Activated T-helper 1 cell treated with Interleukin-2 at 50 U/mL for 16 hours (primary cell): ENCODE measurements at places on chromosomes 6 and 20.

GRCh38 chr6:113293423-113293740, 563.8 kb upstream of the MARCKS start:
- DNase-seq, result no peak

DNA sequence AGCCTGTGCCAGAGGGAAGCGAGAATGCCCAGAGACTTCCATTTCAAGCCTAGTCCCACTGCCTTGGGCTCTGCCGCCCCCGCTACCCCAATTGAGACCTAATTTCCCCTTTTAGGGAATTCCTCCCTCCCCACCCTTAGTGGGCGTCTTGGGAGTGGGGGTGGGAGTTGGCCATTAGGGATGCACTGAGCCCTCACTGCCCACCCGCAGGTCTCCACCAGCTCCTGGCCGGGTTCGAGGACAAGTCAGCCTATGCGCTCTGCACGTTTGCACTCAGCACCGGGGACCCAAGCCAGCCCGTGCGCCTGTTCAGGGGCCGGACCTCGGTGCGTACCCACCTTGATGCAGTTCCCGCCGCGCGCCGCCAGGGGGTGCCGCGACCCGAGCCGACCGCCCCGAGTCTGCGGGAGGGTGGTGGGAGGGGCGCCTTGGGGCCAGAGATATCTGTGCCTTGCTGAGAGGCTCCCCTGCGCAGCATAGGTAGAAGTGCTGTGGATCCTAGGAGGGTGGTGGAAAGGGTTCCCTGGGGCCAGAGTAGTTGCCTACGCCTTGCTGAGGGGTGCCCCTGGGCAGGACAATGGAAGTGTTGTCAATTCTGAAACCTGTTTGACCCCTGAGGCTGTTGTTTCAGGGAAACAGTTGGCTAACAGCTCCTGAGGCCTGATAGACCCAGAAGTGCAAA, 9.2 kb downstream of the ITPA start:
- DNase-seq, result peak; percentile 62

DNA sequence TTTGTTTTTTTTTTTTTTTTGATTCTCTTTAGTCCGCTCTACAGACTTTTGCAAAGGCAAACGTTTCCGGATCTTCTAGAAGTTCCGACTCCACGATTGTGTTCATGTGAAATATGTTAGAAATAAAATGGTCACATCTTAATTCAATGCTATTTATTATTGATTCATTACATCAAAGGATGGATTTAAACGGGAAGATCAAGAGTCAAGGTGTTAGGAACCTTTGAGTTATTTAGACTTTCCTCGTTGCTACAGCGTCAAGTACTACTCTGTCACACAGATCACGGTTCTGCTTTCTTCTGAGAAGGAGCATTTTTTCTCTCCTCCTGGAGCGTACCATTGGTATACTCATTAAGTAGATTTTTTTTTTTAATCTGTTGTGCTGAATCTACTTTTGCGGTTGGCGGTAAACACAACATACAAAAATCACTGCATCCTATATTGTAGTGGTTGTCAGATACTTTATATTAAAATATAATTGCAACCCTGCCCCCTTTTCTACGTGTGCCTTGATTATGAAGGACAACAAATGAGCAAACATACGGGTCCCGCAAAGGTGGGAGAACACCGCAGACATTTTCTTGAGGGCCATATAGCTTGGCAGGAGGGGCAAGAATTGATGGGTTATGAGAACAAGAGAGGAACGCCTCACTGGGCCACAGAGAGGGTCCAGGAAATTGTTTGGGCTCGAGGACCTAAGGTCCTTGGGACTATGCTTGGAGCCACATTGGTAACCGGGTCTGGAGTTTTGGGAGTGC, 17.5 kb downstream of the HMGN4 start:
- no peak for DNase-seq

DNA sequence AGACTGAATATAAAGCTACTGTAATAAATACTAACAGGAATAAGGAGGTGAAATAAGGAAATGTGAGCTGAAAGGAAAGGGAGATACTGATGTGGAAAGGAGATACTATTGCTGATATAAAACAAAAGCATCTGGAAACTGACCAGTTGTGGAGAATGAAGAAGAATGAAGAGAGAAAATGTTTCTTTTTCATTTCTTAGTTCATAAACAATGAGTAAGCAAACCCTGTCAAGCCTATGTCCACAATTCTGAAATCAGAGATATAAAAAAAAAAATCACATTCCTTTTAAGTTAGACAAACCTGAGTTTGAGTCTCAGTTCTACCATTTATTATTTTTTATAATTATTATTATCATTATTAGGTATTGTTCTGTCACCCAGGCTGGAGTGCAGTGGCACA, 121.6 kb upstream of the GJE1 start:
- DNase-seq, result no peak

- DNase-seq, result no peak
Observed at GRCh38 chr20:56427797-56428196, 15.7 kb downstream of the CASS4 start.

- DNase-seq, result no peak
Observed at GRCh38 chr20:41664584-41664983, 46.4 kb upstream of the CHD6 start.

DNA sequence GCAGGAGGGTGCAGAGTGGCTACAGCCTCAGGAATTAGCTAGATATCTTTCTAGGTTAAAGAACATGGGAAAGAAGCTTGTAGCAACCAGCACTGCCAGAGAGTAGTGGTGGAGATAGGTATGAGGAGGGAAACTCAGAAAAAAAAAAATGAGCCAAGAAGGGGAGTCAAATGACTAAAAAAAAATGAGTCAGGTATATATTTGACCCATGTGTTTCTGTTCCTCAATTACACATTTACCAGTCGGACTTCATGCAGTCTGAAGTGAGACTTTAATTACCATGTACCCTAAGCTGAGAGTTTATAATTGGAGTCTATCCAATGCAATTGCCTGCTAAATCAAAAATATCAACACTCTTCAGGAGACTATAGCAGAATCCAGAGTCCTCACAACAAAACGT, 964.6 kb downstream of the HACE1 start:
- no peak for DNase-seq

GRCh38 chr6:67615796-67616195, 1019.3 kb upstream of the ADGRB3 start:
- no peak for DNase-seq

DNA sequence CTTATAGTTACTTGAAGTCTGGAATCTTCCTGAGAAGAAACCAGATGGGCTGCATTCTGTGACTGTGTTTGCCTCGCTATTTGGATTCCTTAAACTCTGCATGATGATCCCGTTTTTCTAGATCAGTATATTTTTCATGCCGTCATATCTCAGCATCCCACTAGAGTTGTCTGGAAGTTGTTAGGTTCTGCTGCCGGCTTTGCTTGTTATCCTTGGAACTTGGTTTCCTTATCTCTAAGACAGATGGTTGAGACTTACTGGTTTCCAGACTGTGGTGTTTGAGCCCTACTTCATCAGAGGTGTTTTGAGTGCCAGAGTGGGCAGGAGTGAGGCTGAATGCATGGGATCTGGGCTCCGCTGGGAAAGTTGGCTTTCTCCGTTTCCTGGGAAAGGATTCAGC, 50.3 kb downstream of the CDS2 start:
- DNase-seq, result no peak

GRCh38 chr6:147834084-147834776, 325.7 kb downstream of the SAMD5 start:
- no peak for DNase-seq

DNA sequence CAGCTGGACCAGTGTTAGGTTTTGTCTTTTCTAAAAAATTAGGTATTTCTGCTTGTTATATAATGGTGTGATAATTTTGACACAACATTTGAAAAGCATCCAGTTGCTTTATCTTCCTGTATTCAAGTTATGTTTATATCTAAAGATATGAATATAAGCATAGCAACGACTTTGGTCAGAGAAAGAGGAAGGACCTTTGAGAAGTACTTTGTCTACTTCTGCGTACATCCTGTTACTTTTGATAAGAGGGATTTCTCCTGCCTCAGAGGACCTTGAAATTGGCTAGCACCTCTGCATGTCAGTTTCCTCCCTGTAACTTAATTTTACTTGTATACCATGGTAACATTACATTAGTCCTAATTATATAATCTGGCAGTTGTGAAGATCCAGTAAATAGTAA, 24.8 kb downstream of the PHF20 start:
- no peak for DNase-seq

- DNase-seq, result no peak
Observed at GRCh38 chr20:23396950-23397627, 24.2 kb downstream of the NAPB start.

GRCh38 chr6:129130106-129130505, 247.2 kb downstream of the LAMA2 start:
- DNase-seq, result no peak

DNA sequence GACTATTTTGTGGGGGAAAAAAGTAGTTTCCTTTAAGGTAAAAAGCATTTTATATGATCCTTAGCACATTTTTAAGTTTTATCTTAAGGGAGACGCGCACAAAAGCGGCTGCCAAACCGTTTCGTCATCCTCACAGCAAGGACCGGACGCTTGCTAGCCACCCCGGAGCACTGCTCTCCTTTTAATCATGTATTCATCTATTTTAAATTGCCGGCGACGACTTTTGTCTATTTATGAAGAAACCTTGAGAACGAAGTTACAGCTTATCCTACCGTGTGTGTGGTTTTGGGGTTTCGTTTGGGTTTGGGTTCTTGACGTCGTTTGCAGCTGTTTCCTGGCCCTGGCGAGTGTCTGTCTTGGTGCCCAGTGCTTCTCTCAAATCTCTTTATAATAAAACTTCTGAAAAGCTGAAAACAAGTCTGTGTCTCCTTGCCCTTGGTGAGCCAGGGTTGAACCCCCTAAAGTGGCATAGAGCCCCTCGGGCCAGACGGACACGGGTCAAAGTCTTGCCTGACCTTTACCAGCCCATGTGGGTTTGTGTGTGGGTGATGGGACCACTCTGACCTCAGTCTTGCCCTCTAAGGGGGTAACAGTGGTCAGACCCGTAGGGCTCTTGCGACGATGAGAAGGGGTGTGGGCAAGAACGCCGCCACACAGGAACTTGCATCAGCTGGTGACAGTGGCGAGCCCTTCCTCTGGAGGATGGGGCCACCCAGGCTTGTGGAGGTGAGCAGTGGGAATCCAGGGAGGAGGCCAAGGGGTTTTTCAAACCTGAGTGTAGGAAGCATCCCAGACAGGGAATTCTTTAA, 117.6 kb downstream of the JPH2 start:
- DNase-seq, result peak; percentile 41

- no peak for DNase-seq
Observed at GRCh38 chr6:154301839-154302752, 54.5 kb downstream of the IPCEF1 start.

GRCh38 chr6:82681119-82681714, 317.6 kb downstream of the TPBG start:
- DNase-seq, result no peak

- no peak for DNase-seq
Observed at GRCh38 chr6:5246141-5247097, 14.3 kb downstream of the LYRM4 start.

DNA sequence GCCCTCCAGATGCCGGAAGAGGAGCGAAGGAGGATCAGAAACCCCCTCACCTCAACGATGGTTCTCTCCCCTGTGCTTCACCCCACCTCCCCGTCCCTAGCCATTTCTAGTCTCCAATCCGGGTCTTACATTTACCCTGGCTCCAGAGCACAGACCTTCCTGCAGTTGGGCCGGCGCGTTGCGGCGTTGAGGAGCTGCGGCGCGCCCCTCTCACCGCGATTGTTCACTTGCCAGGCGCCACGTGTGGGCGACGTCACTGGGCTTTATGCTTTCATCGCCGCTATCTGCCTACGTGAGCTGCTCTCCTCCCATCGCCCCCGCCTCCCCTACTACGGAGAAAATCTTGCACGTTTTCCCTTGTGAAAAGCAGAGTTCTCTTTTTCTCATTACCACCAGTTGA, at the start of gene CRISP2:
TSS of gene CRISP2 (minus strand) at position 198 of the 400 bp plus-strand sequence. CDS start 4,347 bp downstream, outside the sequence.
- DNase-seq, result no peak

DNA sequence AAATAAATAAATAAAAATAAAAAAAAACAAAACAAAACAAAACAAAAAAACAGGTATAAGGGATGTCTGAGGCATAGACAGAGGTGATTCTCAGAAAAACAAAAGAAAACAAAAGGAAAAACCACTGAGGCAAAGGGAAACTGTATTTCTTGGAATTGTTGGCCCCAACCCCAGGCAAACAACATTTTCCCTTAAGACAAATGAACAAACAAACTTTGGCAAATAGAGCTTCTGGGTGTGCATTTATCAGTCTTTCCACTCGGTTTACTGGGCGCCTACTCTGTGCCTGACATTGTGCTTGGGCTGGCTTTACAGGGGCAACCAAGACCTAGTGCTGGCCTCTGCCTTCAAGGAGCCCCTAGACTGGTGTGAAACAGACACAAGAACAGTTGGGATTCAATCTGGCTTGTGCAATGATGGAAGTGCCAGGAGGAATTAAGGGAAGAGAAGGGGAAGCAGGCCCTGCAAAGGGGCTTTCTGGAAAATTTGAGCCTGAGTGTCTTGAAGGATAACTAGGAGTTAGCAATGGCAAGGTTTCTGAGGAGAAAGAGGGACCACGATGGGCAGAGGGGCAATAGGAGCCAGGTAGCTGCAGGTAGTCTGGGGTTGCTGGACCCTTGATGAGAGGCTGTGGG, 33.8 kb upstream of the IER3 start:
- DNase-seq, result no peak

DNA sequence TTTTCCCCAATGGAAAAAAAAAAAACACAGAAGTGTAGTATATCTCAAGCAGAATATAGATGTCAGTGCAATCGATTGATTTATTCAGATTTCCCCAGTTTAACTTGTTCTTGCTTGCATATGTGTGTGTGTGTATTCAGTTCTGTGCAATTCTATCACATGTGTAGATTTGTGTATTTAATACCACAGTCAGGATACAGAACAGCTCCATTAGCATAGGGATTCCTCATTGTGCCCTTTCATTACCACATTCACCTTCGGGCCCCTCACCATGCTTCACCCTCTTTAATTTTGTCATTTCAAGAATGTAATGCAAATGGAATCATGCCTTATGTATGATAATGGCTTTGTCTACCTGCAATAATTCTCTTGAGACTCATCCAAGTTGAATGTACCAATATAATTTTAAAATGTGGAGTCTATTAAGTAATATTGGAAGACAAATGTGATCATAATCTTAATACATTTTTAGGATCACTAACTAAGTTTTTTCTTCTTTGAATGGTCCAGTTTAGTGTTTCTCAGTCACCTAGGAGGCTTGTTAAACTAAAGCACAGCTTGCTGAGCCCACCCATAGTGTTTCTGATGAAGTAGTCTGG, 187.9 kb downstream of the TENT5A start:
- no peak for DNase-seq

DNA sequence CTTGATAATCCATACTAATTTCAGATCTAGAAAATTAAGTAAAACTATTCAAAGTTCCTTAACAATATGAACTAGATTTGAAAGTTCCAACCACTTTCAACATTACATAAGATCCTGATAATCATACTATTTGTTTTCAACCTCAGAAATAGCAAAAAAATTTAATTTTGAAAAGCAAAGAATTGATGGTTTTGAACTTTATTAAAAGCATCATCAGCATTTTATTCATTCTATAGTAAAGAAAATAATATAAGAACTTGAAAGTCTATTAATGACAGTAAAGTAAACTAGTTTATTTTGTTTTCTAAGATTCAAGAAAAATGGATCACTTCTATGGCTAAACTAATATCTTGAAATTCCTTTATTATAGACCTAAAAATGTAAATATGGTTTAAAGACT, 26.8 kb downstream of the EYS start:
- no peak for DNase-seq

GRCh38 chr6:83600459-83600858, 88.1 kb downstream of the PRSS35 start:
- DNase-seq, result no peak
